Bone marrow (tissue), 2 donors: ENCODE measurements at places on chromosomes 6 and 20.
A peak's percentile ranks its signal among the peaks of the same experiment; 100 is the strongest.

DNA sequence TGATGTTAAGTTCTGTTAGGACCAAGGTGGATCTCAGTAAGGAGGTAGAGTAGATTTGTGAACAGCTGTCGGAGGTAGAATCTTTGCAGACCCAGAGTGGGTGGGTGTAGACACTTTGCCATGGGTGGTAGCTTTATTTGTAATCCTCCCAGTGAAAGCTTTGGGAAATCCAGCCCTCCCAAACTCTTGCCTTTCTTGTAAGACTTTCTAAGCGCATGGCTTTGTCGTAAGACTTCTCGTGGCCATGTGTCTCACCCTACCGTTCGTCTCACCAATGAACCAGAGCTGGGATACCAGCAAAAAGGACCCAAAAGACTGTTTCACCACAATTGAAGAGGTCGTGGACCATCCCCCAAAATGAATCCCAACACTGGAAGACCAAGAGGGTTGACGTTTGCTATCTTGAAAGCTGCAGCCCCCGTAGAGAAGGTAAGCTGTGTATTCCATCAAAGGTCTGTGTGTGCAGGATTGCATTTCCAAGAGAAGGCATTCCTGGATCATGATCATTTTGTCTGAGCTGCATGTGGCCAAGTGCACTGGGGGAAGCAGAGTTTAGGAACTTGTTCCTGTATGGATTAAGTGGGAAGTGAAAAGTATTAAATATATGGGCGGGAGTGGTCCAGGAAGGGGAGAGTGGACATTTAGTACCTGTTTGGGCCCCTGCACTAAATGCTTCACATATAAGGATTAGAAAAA is 5.8 kb upstream of the TMEM14A start:
- DNase-seq, result no peak

- DNase-seq, result peak; percentile 77
These were observed 5.7 kb downstream of the HELZ2 start for GRCh38 chr20:63568170-63568981.

GRCh38 chr6:123589317-123589716 is 47.4 kb downstream of the TRDN start:
- no peak for DNase-seq

DNA sequence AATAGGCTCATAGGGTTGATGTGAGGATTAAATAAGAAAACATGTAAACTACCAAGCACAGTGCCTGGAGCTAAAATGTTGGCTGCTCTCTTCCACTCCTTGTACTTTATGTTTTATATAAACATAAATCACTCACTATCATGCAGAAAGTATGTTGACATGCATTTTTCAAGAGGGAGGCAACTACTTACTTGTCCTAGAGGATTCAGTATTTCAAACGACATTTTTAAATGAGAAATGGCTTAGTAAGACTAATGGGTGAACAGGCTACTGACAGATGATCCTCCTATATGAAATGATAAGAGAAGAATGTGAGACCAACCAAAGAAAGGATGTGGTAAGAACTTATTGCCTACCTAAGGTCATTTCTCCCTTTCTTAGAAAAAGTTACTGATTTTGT is 21.0 kb downstream of the LATS1 start:
- DNase-seq, result no peak

DNA sequence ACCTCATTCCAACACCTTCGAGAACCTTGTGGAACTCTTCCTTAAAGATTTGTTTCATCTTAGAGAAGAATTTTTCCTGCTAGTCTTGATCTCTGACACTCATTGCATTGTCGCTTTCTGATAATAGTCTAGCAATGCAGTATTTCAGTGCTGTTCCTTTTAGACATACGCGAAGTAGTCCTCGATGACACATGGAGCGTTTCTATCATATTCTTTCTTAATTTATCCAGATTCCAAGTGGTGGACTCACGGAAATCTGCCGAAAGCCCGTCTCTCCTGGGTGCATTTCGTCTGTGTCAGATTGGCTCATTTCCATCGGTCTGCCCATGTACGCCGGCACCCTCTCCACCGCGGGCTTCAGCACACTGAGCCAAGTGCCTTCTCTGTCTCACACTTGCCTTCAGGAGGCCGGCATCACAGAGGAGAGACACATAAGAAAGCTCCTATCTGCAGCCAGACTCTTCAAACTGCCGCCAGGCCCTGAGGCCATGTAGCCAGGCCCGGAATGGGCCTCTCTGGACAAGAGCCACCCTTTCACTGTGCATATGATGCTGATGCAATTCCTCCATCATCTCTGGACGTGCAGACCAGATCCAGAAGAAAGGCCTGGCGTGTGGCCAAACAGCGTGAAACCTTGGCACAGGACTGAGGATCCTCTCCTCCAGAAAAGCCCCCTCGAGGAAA is 198.6 kb upstream of the UST start:
- DNase-seq, result no peak

GRCh38 chr6:93177918-93178317 is 241.4 kb downstream of the EPHA7 start:
- DNase-seq, result no peak

- DNase-seq, result peak; percentile 33
These were observed 13.8 kb downstream of the TBPL1 start for GRCh38 chr6:133966654-133967329.

DNA sequence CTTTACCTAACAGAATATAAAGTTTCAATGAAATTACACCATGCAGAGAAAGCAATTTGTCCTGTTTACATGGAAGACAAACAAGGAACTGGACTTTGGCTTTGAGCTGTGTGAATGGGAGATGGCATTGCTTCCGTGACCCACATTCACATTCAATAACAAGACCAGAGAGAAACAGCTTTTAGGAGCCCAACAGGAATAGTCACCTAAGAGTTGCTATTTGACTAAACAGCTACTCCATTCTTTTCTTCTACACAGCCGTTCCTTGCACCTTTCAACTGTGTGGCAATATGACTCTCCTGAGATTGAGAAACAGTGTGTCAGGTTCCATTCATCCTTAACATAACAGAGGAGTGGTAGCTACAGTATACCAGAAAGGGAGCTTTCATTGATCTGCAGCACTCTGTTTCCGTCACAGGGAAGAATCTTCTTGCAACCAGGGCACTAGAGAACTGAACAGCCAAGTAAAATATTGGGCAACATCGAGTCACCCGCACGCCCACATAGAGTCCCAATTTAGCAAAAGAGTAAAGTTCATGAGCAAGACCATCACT is 355.1 kb downstream of the HAO1 start:
- DNase-seq, result no peak
